ENCODE measurements at places on chromosomes 5 and 9. TPM values are rescaled to one million over a fixed set of nuclear protein-coding genes. Genes with fewer than 3 reads are reported as not detected.
A peak's percentile ranks its signal among the peaks of the same experiment; 100 is the strongest.

The CFAP77 gene
- total RNA-seq, result not detected

The HTR1A gene
- total RNA-seq, result not detected

The GNA14 gene
- not detected for total RNA-seq

The SPINK7 gene
- total RNA-seq, result not detected

The LCN9 gene
- total RNA-seq, result not detected

The DRD1 gene
- not detected for total RNA-seq

The COL27A1 gene
- 13.4 TPM for total RNA-seq

DNA sequence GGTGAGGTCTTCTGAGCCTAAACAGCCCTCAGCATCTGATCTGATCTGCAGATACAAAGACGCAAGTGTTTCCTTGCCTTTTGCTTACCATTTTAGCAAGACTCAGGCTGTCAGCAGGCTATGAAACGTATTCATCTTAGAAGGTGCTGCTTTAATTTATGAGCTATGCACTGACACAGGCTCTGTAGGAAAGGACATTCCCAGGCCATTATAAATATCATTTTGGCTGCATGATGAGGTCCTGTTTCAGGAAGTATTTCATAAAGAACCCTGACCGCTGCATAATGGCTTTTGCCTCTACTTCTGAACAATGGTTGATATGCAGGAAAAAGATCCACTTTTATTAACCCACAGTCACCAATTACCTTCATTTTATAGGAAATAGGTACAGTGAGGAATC, 98.4 kb upstream of the CAST start:
- no peak for DNase-seq

DNA sequence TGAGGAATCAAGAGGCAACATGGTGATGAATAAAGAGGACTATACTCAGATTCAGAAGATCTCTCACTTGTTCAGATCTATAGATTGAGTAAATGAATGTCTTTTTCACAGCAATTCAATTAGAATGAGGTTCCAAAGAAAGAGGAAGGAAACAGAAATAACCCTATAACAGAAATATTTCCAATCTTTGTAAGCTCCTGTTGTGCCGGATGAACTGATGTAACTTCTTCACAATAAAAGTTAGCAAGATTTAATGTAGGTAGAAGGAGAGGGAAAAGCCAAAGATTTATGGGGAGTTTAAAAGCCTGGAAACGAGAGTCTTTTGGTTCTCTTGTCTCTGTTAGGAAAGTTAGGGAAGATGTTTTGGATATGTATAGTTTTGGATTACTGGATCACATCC, 92.1 kb downstream of the PBX3 start:
- no peak for DNase-seq

DNA sequence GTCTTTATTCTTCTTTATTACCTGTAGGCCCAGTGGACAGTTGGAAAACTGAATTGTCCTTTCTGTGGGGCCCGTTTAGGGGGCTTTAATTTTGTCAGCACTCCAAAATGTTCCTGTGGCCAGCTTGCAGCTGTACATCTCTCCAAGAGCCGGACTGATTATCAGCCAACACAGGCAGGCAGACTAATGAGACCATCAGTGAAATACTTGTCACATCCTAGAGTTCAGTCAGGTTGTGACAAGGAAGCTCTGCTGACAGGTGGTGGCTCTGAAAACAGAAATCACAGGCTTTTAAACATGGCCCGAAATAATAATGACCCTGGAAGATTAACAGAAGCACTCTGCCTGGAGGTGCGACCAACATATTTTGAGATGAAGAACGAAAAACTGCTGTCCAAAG, 47.9 kb downstream of the RNF180 start:
- no peak for DNase-seq

- DNase-seq, result peak; percentile 62
Measured at GRCh38 chr5:96876292-96876850, at the start of gene ERAP2. Gene ERAP2 (plus strand): TSS chr5:96876500. CDS start chr5:96879686, 3,186 bp downstream.

- DNase-seq, result peak; percentile 18
Measured at GRCh38 chr9:100394816-100395215, 32.1 kb upstream of the MSANTD3 start.

DNA sequence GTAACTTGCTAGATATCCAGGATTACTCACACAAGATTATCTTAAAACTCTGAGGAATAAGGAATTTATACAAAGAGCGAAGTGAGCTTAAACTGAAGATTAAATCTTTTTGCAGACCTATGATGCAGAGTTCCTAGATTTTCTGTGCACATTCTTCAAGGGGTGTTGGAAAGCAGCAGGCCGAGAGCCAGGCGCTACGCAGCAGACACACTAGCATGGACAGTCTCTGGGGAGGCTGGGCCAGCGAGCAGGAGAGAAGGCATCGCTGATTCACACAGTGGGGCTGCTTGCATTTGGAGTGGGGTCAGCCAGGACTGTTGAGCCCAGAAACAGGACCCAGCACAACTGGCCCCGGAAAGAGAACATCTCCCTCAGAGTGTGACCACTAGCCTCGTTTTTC, 136.3 kb downstream of the ADAMTS16 start:
- DNase-seq, result no peak

GRCh38 chr9:119968836-119969707, 599.8 kb upstream of the BRINP1 start:
- DNase-seq, result peak; percentile 30

DNA sequence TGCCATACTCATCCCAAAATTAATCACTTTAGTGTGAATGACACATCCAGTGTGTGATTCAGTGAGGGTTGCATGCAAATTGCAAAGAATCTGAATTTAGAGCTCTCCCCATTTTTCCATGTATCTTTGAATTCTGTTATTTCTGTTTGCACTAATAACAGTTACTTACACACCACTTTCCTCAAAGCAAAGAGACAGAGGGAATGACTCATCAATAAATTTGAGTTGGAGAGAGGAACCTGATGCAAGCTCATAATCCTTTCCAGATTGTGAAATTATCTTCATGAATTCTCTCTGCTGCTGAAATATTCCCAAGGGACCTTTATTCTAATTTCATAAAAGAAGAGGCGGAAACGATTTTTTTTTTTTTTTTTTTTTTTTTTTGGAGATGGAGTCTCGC, 204.8 kb downstream of the CDH9 start:
- DNase-seq, result no peak

- no peak for DNase-seq
Measured at GRCh38 chr5:61257421-61257820, 74.6 kb upstream of the ZSWIM6 start.

DNA sequence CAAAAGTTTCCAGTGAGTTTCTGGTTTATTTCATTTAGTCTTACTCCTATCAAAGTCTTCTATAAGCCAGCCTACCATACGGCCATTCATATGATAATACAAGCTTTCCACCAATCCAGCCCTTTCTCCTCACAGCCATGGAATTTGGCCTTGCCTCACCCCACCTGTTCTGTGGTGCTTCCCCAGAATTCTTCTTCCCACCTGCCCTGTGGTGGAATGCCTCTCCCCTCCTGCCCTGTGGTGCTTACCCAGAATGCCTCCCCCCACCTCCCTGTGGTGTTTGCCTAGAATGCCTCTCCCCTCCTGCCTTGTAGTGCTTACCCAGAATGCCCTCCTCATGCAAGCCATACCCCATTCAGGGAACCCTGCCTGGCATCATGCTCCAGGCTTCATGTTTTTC, 90.3 kb upstream of the APC start:
- no peak for DNase-seq

DNA sequence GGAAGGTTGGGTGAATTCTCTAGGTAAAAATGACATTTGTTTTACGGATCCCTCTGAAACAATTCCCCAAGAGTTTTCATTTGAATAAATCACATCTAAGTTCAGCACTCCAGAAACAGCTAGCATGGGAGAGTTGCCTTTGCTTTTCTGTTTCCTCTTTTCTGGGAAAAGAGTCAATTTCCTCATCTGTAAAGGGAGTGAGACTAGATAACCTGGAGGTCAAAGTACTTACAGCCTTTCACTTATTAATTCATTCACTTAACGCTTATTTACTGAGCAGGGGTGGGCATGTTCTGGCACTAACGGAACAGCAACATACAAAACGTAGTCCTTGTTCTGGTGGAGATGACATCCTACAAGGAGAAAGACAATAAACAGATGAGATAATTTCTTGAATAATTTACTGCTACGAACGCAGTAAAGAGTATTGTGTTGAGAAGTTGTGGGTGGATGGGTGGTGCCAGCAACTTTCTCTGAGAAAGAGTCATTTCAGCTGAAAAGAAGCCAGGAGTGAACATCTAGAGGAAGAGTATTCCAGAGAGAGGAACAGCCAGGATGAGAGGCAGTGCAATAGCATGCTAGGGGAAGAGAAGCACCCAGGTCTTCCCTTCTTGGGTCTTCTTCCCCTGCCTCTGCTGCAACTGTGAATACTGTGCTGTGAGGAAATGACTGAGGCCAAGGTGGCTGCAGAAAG, 335.6 kb downstream of the ZSWIM6 start:
- no peak for DNase-seq

GRCh38 chr9:31588756-31589155, 795.7 kb upstream of the ACO1 start:
- peak; percentile 88 for DNase-seq

DNA sequence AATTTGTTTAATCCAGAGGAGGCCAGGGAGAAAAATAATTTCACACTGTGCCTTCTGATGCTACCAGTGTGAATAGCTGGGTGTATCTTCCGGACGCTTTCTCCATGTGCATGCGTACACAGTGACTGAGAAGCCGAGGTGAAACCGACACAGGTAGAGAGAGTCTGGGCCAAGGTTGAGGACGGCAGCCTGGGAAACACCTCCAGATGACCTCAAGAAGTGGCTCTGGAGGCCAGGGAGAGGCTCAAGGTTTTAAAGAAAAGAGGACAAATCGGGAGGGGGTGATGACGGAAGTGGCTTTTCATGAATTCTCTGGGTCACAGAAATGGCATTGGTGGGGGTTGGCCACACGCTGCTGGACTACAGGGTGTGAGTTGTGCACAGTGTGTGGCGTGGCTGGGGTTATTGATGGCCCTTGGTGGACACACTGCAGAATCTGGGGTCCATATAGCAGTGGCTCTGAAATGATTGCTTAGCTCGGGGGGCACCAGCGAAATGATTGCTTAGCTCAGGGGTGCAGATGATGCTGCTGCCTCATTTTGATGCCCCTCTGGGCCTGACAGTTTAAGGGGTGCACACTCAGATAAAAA, 34.1 kb upstream of the LRRC14B start:
- no peak for DNase-seq

DNA sequence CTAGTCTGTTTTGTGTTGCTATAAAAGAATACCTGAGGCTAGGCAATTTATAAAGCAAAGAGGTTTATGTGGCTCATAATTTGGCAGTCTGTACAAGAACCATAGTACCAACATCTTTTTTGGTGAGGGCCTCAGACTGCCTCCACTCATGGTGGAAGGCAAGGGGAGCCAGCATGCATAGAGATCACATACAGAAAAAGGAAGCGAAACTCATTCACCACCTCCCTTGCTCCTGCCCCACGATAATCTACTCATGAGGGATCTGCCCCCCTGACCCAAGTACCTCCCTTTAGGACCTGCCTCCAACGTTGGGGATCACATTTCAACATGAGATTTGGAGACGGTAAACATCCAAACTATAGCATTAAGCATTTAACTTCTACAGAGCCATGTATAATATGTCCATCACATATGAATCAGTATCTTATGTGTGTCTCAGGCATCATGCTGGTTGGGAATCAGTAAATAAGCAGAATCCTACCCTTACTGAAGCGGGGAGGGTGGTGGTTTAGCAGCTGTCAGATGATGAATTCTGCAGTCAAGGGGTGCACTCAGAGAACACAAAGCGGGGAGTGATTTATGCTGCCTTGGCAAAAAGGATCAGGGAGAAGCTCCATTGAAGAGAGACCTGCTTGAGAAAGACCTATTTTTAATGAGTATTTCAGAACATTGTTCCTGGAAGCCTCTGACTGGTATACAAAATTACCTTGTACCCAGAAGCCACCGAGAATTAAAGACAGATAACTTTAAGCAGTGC, 34.8 kb downstream of the HMGXB3 start:
- DNase-seq, result no peak

DNA sequence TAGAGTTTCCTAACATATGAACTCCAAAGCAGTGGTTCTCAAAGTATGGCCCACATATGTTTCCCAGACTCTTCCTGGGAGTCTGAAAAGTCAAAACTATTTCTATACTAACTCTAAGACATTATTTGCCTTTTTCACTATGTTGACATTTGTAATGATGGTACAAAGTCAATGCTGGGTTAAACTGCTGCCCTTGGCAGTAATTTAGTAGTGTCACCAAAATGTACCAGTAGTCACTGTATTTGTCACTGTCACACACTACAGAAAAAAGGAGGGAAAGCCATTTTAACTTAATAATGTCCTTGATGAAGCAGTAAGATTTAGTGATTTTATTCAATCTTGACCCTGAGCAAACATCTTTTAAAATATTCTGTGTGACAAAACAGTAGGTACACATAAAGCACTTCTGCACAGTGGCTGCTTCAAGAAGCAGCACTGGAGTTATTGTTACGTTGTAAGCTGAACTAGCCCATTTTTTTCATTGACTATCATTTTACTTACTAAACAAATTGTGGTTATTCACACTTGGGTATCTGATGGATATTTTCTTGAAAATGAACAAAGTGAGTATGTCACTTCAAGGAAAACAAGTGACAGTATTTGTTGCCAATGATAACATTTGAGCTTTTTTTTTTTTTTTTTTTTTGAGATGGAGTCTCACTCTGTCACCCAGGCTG, 90.3 kb downstream of the NR6A1 start:
- no peak for DNase-seq

DNA sequence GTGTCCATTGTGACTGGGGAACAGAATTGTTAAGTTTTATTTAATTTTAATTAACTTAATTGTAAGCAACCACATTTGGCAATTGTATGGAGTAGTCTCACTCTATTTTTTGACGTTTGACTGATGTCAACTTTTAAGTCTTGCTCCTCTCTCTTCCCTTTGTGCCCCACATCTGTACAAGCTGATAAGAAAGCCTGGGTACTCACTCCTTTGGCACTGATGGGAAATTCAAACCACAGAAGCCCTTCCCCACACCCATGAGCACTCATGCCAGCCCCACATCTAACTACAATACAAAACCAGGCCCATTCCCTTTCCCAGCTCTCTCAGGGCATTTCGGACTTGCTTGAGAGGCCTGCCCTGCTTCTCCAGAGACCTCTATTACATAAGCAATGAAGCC, 451.5 kb upstream of the KIF2A start:
- DNase-seq, result no peak
